Vagina (tissue), 2 donors: ENCODE measurements at places on chromosomes 4 and X.

- no peak for DNase-seq
Measured at GRCh38 chrX:38987198-38987651, 186.0 kb downstream of the MID1IP1 start.

- no peak for DNase-seq
Measured at GRCh38 chr4:27048429-27049238, 188.0 kb downstream of the STIM2 start.

DNA sequence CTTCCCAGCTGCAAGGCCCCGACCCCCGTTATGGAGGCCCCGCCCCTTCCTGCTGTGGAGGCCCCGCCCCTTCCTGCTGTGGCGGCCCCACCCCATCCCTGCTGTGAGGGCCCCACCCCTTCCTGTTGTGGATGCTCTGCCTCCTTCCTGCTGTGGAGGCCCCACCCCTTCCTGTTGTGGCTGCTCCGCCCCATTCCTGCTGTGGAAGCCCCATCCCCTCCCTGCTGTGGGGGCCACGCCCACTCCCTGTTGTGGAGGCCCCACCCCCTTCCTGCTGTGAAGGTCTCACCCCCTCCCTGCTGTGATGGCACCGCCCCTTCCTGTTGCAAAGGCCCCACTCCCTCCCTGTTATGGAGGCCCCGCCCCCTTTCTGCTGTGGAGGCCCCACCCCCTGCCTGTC lies 104.9 kb upstream of the PSAPL1 start:
- no peak for DNase-seq

GRCh38 chr4:96347582-96347981 lies 507.7 kb downstream of the PDHA2 start:
- DNase-seq: no peak

DNA sequence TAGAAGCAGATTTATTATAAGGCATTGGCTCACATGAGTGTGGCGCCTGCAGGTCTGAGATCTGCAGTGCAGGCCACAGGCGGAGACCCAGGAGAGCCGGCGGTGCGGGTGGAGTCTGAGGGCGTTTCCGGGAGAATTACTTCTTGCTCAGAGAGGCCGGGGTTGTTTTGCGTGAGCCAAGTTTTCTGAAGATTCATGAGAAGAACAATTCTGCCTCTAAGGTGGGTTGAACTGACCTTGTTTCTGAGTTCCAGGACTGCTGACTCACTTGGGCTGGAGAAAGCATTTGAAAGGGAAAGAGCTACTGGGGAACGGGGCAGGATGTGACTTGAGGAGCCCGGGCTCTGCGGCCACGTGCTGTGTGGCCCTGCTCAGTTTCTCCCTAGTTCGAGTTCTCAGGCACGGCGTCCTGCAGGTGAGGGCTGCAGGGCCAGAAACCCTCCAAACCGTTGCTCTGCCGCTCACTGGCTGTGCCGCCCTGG lies 36.7 kb upstream of the SORCS2 start:
- no peak for DNase-seq

DNA sequence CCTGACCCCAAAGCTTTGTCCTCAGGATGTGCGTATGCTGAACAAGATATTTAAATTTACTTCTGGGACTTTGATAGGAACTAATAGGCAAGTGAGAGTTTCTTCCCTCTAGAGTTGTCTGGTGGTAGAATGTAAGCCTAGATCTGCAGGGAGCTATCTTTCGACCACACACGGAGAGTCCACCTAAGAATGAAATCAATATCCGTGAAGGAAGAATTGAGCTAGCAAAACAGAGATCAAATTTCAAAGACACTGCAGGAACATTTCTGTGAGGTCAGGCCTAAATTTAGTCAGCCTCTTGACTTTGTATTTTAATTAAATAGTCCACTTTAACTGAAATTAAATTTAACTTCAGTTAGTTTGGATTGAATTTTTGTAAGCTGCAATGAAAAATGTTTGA lies 871.3 kb downstream of the RAB28 start:
- DNase-seq: no peak

DNA sequence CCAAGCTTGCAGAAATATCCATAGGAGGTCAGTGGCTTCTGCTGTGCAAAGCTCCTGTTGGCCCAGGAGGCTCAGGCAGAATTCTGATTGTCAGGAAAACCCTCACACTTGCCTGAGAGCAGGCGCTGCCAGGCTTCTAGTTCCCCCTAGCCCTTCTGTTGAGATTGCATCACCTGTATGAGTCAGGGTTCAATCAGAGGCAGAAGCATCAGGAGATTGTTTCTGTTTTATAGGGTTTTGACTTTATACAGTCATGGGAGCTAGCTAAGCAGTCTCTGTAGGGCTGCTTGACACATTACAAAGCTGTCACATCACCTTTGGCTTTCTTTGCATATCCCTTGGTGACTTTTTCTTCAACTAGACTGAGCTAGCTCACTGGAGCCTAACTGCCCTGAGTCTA lies 27.8 kb downstream of the DIPK2B start:
- DNase-seq: no peak

GRCh38 chrX:119942173-119942819 lies 1.3 kb downstream of the NKAP start:
- no peak for DNase-seq

DNA sequence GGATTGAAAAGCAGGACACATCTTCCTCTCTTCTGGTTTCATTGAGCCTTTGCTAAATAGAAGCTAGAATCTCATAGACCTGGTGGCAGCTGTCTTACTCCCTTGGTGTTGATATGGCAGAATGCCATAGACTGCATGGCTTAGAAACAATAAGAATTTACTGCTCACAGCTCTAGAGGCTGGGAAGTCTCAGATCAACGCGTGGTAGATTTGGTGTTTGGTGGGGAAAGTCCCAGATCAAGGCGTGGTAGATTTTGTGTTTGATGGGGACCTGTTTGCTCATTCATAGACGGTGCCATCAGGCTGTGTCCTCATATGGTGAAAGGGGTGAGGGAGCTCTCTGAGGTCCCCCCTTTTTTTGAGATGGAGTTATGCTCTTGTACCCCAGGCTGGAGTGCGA lies 57.6 kb upstream of the PPP2R3B start:
- no peak for DNase-seq
